ENCODE measurements at places on chromosomes 2 and 18.

DNA sequence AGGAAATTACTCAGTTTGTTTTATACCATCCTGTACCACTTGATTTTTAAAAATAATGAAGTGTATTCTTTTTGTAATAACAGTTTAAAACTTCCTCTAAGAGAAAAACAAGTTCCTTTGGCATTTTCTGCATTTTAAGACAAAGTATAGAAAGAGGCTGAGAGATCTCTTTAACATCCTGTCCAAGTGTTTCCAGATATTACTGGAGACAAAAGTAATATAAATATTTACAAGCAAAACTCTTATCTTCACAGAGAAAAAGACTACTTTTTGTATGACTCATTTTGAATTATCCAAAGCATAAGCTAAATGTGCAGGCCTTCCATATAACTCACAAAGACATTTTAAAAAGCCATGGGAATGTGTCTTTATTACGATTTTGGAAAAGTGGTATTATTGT is 221.1 kb downstream of the RDH14 start:
- DNase-seq, result no peak

DNA sequence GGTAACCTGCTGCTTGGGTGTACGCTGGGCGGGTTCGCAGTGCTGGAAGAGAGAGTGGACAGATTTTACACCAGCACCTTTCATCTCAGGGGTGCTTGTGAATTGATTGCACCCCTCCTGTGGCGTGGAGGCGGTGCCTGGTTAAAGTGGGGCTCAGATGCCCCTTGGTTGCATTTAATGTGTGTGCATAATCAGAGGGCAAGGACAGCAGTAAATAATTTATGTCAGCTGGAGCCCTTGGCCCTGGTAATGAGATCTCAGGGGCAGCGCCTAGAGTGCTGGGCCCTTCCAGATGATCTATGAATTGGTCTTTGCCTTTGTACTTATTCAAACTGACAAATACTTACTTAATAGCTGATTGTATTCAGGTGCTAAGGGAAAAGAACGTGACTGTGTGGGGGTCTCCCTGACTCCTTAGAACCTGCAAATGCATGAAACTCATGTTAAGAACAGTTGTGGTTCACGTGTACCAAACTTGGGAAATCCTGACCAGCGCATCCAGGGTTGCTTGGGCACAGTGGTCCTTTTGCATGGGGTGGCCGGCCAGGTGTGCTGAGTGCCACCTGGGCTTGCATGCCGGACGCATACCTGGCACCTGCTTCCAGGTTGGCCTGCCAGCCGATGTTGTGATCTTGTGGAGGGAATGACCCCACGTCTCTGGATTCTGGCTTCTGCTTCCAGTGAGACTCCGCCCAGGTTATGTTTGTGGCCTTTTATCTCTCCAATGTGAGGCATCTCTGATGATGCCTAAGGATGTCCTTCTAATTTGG is 118.5 kb downstream of the AGAP1 start:
- DNase-seq, result no peak

- DNase-seq, result no peak
Measured at GRCh38 chr2:221807706-221808105, 235.6 kb upstream of the EPHA4 start.

- DNase-seq, result no peak
Measured at GRCh38 chr2:23924589-23925359, 2.1 kb downstream of the ATAD2B start.

DNA sequence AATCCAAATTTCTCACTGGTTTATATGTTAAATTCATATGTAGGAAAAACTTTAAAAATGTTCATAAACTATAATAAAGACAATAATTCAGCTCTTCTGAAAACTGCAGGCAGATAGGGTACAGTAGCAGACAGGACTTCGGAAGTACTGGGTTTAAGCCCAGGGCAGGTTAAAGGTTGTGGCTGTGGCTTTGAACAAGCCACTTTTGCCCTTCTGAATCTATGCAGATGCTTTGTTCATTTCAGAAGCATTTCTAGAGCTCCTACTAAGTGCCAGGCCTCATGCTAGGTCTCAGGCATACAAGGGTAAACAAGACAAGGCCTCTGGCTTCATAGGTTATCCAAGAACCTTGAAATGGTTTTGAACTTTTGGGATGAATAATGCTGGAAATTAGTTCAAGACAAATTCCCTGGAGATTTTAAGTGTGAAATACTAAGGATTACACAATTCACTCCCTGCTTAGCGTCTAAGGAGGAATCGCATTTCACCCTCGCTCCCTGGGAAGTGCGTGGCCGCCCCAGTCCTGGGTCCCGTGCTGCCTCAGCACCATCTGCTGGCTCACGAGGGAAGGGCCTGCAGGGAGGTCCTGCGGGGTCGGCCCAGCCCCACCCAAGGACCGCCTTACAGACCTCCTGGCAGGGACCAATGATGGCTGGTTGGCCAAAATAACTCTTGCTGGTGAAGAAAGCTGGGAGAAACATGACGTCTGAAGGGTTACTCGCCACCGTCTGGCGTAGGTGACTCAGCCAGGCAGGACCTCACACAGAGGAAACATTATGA is 67.7 kb upstream of the L3MBTL4 start:
- DNase-seq, result no peak

DNA sequence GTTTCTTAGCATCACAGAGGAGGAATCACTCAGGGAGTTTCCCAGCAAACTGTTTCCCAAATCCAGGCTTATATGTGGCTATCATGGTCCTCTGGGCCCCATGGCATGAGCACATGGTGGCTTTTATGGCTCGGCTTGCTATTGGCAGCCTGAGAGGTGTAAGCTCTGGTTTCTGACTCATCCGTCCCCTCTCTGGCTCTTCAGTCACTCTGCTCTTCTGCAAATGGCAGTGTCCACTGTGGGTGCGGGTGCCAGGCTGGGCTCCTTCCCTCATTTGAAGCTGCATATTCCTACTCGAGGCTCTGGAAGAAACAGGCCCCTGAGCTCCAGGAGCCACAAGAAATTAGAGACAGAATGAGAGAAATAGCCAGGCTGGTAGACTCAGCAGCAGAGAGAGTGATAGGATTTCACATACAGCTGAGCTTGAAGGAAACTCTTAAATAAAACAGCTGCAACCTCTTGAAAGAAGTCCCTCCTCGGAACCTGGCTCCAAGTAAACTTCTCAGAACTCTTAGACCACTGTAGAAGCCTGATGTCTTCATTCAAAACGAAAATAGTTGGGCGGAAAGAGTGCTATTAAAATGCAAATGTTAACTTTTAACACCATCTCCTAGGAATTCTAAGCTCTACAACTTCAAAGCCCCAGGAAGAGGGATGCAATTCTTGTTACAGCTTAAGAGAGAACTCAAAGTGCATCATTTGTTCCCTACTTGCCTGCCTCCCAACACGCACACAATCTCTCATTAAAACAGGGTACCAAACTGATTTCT is 212.6 kb upstream of the SP5 start:
- no peak for DNase-seq

DNA sequence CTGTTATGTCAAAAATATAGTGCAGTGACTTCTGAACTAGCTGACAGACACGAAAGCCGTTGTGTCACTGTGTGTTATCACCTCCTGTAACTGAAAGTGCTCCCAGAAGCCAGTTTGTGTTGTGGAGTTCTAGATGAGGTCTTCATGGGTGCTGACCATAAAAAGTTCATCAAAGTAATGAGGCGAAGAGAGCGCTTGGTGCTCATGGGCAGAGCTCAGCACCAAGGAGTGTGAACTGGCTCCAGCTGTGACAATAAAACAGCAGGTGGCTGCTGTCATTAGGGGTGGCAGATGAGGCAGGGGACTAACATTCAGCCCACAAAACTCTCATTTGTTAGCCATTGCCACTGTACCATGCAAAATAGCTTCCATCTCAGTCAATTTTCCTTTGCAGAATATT is 151.1 kb downstream of the ZNF407 start:
- no peak for DNase-seq

DNA sequence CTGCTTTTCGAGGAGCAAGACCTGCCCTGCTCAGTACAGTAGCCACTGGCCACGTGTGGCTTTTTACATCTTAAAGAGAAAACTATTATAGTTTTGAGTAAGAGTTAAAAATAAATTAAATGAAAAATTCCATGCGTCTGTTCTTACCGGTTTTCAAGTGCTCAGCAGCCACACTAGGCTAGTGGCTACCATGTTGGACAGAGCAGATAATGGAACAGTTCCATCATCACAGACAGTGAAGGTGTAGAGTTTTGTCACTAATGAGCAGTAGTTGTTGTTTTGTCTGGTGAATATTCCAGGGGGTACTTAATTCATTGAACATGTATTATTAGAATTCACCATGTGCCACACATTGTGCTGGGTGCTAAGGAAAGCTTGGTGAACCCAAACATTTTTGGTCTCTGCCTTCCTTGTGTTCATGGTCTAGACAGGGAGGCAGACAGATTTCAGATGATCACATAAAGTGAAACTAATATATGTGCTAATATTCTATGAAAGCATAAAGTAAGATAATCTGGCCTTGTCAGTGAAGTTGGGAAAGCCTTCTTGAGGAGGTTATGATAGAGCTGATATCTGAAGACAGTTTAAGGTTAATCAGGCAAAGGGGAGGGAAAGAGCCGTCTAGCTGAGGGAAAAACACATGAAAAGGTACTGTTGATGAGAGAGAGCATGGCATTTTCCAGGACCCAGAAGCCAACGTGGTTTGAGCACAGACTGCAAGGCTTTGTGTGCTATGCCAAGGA is 1.4 kb downstream of the ALMS1 start:
- DNase-seq, result no peak

- no peak for DNase-seq
Measured at GRCh38 chr2:24885221-24886125, 34.6 kb downstream of the ADCY3 start.

- DNase-seq, result no peak
Measured at GRCh38 chr2:157228946-157229345, 28.6 kb upstream of the GALNT5 start.

GRCh38 chr18:11808001-11808855 is 43.0 kb upstream of the CHMP1B start:
- no peak for DNase-seq

- DNase-seq, result no peak
Measured at GRCh38 chr2:215832791-215833190, 180.6 kb downstream of the MREG start.

GRCh38 chr2:174117951-174118930 is 130.1 kb downstream of the OLA1 start:
- no peak for DNase-seq

GRCh38 chr18:79567481-79568147 is 112.0 kb upstream of the CTDP1 start:
- no peak for DNase-seq

DNA sequence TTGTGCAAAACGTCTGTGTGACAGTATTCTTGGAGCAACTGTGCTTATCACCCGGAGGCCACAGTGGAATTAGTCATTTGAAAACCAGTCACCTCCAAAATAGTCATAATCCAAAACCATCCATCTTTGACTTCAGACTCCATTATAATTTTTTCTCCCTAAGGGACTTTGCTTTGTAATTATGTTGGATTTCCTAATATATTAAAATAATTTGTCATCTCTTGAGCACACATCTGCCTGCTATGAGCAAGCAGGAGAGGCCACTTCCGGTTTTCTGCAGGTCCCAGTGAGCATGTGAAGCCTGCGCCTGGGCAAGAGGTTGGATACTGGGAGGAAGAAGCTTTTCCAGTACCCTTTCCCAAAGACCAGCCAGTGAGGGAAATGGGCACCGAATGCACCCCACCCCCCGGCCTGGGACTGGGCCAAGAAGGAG is 57.7 kb downstream of the ODC1 start:
- DNase-seq, result no peak

- no peak for DNase-seq
Measured at GRCh38 chr2:47061944-47062678, 93.0 kb downstream of the STPG4 start.

DNA sequence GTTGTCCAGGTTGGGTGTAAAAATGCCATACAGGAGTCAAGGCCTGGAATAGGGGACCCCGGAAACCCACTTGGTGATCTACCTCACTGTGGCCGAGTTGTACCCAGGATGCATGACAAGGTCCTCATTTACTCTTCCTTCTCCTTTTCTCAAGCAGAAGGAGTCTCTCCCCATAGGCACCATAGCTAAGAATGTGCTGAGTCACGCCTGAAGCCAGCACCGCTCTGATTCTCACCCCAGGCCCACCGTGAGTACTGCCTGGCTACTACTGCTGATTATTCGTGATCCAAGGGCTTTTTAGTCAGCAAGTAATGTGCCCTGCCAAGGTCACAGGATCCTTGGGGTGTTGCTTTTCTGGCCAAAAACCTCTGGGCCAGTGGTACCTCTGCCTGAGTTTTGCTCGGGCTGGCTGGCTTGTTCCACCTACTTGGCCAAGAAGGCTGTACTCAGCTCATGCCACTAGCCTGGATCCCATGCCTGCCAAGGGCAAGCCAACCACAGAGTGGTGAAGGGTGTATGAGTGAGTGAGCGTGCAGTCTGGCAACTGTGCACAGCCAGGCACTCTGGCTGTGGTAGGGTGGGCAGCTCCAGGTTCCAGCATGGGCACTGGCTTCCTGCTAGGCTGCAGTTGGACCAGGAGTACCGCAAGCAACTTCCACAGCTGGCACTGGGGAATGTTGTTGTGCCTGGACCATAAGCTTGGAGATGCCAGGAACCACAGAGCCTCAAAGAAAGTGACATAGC is 650.1 kb upstream of the VRK2 start:
- DNase-seq, result no peak

GRCh38 chr18:22493940-22494339 is 76.2 kb upstream of the CTAGE1 start:
- DNase-seq, result no peak

GRCh38 chr2:65729246-65729645 is 296.8 kb upstream of the SPRED2 start:
- no peak for DNase-seq

DNA sequence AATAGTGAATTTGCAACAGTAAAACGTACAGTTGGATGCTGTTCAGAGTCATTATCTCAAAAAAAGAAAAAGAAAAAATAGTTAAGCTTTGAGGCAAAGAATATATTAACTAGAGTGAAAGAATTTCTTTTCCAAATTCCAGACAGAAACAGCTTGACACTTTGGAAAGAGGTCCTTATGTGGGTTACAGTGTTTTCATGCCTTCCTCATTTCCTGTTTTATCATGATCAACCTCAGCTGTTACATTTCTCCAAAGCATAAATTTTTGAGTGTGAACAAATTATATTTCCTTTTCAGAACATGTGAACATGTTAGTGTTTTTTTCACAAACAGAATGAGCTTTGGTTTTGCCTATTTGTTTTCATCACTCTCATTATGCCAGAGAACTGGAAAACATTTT is 13.6 kb downstream of the FRZB start:
- DNase-seq, result no peak

GRCh38 chr2:58957188-58957840 is 716.2 kb upstream of the FANCL start:
- DNase-seq, result no peak

DNA sequence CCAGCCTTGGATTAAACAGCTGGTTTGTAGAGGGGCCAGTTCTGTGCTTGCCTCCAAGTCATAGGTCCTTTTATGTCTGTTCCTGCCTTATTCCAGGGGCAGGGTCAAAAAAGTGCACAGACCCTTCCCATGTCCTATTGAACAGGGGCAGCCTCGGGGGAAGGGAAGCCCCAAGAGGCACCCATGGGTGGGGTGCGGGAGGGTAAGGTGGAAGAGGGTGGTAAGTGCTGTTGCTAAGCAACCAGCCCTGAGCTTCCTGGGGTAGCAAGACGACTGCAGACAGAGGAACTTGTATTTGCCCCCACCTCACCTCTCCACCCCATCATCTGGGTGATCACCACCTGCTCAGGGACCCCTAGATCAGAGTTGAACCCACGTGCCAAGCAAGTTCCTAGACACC is 7.7 kb downstream of the DNMT3A start:
- peak; percentile 47 for DNase-seq

Data from CD4-positive, alpha-beta T cell treated with Interleukin-15 for 1 hour (primary cell).